ENCODE measurements at places on chromosomes 13 and 19.

DNA sequence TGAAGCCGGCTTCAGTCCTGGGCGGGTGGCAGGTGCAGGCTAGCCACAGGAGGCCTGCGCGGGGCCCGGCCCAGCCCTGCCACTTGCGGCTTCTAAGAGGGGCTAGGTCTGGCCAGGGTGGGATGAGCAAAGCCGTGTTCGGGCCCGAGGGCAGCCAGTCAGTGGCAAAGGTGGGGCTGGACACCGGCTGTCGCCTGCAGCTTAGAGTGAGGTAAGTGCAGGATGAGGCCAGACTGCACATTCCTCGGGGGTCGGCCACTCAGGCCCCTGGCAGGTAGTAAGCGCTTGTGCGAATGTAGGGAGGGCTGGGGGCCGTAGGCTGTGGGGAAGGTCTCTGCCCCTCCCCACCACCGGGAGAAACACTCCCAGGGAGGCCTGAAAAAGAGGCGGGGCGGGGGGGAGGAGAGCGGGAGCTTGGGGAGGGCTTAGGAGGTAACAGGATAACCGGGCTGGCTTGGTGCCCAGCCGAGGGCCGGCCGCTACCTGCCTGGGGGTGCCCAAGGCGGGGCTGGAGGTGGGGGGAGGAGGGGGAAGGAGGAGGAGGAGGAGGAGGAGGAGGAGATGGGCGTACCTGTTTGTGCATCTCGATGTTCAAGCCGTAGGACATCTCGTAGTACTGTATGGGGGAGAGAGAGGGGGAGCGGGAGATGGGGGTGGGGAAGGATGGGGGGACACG lies 6.4 kb downstream of the TLE5 start:
- no peak for DNase-seq

GRCh38 chr13:48648446-48648845 lies 5.3 kb upstream of the CYSLTR2 start:
- DNase-seq, result no peak

DNA sequence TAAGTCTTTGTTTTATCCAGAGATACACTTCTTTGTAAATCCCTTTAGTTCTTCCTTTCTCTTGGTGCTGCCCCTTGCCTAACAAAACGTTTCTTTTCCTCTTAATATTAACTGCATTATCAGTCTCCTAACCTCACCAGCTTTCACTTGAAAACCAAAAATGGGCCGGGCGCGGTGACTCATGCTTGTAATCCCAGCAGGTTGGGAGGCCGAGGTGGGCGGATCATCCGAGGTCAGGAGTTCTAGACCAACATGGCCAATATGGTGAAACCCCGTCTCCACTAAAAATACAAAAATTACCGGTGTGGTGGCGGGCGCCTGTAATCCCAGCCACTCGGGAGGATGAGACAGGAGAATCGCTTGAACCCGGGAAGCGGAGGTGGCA lies 329.8 kb upstream of the MIR17HG start:
- DNase-seq, result no peak

DNA sequence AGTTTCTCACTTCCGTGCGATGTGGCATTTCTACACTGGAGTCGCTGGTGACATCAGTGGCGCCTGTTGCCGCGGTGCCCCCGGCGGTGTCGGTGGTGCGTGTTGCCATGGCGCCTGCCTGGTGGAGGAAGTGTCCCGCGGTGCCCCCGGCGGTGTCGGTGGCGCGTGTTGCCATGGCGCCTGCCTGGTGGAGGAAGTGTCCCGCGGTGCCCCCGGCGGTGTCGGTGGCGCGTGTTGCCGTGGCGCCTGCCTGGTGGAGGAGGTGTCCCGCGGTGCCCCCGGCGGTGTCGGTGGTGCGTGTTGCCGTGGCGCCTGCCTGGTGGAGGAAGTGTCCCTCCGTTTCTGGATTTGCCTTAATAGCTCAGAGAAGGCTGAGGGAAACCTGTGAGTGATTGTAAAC lies 127.6 kb downstream of the KDM4B start:
- no peak for DNase-seq

Data from posterior vena cava (tissue), 2 donors.